AG08395 (cell line): ENCODE measurements at places on chromosomes 6 and 20.

GRCh38 chr6:5287205-5287965, 26.1 kb downstream of the FARS2 start:
- peak; percentile 89 for DNase-seq

DNA sequence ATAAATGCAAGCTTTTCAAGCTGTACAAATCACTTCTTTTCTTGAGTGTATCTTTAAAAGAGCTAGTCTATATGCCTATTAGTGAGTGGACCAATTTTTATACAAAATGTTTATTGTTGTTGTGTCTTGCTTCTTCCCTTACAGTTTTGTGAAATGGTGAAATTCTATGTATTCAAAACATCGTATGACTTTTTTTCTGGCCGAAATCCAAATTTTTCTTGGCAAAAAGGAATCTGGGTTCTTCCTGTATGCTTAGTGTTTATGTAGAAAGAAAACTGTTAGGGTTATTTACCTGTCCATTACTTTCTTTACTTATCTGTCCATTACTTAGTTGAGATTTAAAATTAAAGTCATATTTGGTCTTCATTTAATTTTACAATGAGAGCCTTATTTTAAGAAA, 153.9 kb downstream of the MMS22L start:
- no peak for DNase-seq

DNA sequence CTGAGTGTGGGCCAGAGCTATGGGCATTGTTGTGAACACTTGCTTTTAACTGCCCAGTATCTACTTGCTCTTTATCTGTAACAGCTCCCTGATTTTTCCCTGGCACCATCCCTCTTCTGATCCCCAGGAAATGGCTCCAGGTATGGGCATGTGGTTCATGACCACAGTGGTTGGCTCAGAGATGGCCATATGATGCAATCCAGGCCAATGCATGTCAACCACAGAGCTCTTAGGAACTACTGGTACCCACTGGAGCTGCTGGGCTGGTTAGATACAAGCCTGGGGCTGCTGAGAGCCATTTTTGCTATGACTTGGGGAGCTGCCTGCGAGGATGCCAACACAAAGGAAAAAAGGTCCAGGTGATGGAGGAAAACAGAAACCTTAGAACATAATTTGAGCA, 55.6 kb downstream of the KCNB1 start:
- DNase-seq: no peak

- peak; percentile 93 for DNase-seq
These were observed 5.5 kb downstream of the PTGIS start for GRCh38 chr20:49562311-49563014.

DNA sequence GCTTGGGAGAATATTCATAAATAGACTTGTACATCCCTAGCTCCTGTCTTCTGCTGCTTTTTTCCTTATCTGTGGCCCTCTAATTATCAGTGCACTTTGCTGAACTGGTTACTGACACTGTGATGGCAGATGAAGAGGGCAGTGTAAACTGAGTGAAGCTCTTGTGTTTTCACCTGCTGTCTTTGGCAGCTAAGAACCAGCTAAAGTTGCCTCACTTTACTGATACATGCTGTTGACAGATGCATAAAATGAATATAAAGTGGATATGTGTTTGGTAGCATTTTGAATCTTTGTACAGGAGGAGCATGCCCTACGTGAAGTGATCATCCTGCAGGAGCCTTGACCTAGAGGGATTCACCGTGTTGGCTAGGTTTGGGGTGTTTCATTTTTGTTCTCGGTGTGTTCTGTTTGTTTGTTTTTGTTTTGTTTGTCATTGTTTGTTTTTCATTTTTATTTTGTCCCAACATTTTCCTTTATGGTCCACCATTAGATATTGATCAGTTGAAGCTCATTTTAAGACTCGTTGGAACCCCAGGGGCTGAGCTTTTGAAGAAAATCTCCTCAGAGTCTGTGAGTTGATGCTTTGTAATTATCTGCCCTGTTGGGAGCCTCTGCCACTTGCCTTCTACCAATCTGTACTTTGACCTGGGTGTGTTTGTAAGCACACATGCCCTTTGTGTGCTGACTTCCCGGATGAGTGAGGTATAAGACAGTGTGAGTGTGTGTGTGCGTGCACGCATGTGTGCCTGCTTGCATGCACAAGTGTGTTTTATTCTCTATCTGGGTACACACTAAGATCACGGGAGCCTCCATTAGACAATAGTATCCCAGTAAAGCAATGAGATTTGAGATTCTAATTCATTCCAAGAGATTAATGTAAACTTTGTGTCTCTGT, 34.6 kb upstream of the MAPK13 start:
- DNase-seq: no peak

- peak; percentile 78 for DNase-seq
These were observed 7.4 kb upstream of the BPIFA3 start for GRCh38 chr20:33209789-33210188.

DNA sequence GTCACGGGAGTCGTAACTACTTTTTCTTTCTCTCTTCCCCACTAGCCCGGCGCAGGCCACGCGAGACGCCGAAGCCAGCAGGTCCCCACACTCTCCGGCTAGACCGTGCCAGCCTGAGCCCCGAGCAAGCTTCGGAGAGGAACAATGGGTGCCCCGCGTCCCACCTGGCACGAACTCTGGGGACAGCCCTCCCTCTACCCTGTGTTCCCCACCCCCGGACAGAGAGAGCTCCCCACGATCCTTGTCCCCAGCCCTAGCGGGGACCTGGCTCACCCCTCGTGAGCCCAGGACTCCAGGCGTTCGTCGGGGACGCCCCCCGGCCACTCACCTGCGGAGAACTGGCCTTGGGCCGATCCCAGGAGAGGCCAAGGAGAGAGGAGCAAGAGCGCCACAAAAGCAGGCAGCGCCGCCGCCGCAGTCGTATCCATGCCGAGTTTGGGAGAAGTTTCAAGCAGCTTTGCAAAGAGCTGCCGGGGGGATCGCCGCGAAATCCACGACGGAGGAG, 416 bp downstream of the PTPRK start:
- no peak for DNase-seq

DNA sequence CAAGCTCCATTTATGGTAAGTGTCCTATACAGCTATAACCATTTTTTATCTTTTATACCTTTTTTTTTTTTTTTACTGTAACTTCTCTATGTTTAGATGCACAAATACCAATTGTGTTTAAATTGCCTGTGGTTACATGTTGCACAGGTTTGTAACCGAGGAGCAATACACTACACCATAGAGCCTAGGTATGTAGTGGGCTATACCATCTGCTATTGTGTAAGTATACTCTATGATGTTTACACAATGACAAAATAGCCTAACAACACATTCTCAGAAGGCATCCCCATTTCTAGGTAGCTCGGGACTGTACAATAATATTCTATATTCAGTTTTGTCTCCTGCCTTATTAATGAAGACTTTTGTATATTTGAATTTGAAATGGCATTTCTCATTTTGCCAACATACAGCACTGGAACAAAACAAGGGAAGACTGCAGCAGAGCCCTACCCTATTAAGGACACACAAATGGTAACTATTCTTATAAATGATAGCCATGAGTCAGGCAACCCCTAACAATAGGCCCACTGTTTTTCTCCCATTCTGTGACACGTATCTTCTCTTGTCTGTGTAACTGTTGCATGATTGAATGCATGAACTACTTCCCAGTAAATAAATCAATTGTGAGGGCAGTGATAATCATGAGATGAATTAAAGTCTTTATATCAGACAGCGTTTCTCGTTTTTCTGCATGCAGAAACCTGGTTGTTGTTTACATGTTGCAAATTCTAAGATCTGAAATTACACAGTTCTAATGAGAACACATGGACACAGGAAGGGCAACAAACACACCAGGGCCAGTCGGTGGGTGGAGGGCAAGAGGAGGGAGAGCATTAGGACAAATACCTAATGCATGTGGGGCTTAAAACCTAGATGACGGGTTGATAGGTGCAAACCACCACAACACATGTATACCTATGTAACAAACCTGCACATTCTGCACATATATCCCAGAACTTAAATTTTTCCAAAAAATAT, 173.9 kb downstream of the EPM2A start:
- no peak for DNase-seq

DNA sequence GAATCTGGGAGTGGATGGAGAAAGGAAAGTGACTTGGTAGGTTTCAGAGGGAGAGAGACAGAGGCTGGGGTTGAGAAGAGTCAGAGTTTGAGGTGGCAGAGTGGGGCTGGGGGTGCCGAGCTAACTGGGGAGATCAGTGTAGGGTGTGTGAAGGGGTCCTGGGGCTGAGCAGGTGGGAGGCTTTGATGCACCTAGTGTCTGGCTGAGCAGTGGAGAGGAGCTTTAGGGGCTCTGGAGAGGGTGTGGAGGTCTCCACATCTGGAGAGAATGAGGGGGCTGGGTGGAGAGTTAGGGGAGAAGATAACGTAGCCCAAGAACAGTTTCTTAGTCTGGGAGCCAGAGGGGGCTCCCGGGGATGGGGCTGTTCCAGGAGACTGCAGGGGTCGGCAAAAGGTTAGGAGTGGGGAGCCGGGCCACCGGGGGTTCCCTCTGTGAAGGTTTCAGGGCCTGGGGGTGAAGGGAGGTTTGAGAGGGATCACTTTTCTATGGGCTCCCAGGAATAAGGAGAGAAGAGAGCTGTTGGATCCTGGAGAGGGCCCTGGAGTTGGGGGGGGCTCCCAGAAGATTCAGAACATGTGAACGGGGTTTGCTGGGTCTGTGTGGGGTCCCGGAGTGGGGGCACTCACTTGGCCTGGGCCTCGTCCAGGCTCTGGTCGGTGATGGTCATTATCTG, 797 bp downstream of the PBX2 start:
- DNase-seq: no peak

- no peak for DNase-seq
These were observed 4.0 kb downstream of the LY6G5C start for GRCh38 chr6:31676904-31677303.

DNA sequence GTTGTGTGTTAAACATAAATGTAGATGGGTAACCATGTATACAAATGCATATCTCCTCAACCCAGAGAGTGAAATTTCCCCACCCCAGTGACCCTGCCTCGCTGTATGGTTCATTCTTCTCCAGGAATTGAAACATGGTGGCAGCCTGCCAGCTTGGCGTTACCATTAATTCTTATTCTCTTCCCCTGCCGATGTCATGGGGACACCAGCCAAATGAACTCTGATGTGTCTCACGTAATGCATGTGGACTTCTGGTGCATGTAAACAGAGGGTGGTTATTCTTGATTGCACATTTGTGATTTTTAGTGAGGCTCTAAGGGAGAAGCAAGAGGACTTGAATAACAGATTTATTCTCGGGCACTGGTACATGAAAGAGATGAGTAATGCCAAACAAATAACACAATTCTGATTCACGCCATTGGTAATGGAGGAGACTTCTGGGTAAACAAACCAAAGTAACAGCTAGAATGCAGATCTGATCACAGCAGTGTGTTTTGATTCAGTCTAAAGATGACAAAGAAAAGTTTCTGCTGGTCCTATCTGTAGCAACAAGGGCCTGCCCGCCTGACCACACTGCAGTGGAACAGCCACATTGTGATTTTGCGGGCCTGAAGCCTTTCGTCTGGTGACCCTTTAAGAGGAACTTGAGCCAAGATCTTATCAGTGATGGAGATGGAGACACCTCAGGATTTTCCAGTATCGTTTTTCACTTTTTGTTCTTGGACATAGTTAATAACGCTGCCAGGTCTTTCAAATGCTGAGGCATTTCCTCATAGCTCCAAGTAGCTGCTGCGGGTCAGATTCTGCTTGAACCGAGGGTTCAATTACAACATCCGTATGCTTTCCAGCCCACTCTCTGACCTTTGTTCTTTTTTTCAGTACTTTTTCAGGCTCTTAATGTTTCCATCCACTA, 171.8 kb upstream of the AKAP12 start:
- DNase-seq: peak; percentile 79
